ENCODE measurements at places on chromosomes 2 and 18.

- DNase-seq, result no peak
Measured at GRCh38 chr18:59276047-59276446, 2.8 kb upstream of the RAX start.

GRCh38 chr18:77784759-77785379 is 535.2 kb downstream of the GALR1 start:
- no peak for DNase-seq

- DNase-seq, result no peak
Measured at GRCh38 chr2:179403624-179404023, 139.0 kb upstream of the SESTD1 start.

GRCh38 chr2:30048636-30049175 is 98.1 kb upstream of the YPEL5 start:
- no peak for DNase-seq

GRCh38 chr2:80968450-80968849 is 663.9 kb upstream of the LRRTM1 start:
- DNase-seq, result no peak

DNA sequence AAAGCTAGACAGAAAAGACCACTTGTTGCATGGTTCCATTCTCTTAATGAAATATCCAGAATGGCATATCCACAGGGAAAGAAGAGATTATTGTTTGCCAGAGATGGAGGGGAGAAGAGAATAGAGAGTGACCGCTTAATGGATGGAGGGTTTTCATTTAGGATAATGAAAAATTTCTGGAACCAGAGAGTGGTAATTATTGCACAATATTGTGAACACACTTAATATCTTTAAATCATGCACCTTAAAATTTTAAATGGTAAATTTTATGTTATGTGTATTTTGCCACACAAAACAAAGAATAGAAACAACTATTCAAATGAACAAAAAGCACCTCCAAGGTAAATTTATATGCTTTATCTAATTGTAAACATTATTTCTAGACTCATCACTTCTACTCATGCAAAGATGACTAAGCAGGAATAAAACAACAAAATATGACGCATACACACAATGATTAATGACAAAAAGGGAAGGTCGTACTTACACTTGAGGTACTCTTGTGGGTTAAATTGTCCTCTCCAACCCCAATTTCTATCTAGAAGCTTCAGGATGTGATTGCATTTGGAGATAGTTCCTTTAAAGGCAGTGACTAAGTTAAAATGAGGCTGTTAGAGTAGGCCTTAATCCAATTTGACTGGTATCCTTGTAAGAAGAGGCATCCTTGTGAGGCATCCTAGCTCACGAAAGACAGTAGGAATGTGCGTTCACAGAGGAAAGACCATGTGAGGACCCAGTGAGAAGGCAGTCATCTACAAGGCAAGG is 18.7 kb upstream of the DHRS9 start:
- no peak for DNase-seq

- DNase-seq, result no peak
Measured at GRCh38 chr2:179764710-179765109, 96.7 kb downstream of the ZNF385B start.

DNA sequence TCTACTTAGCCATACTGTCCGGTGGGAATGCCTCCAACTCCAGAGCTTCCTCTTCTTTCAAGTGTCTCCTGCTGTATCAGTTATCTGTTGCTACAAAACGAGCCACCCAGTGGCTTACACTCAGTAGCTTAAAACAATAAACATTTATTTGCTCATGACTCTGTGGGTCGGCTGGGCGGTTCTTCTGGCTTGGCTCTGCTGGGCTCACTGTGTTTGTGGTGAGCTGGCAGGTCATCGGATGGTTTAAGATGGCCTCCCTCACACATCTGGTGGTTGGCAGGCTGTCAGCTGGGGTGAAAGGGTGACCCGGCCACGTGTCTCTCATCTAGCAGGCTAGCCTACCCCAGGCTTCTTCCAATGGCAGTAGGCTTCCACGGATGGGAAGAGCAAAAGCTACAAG is 122.4 kb upstream of the SLC1A4 start:
- DNase-seq, result no peak

GRCh38 chr18:2869207-2869606 is 22.4 kb downstream of the EMILIN2 start:
- DNase-seq, result no peak

GRCh38 chr2:73291093-73291460 is 2.3 kb downstream of the EGR4 start:
- no peak for DNase-seq

DNA sequence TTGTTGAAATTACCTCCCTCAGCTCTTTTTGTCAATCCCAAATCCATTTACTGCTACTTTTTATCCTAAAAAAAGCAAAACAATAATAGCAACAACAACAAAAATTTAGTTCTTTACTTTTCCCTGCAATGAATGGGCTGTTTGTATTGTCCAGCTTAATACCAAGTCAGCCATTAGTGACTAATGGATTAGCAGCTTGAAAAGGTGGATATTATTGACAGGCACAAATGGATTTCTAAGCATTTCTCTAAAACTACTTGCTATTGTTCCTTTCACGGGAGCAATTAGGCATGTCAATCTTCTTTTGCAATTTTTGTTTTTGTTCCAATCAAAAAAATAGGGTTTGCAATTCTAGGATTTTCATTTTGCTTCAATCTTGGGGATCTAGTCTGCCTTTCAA is 32.1 kb upstream of the SPAG16 start:
- DNase-seq, result no peak

DNA sequence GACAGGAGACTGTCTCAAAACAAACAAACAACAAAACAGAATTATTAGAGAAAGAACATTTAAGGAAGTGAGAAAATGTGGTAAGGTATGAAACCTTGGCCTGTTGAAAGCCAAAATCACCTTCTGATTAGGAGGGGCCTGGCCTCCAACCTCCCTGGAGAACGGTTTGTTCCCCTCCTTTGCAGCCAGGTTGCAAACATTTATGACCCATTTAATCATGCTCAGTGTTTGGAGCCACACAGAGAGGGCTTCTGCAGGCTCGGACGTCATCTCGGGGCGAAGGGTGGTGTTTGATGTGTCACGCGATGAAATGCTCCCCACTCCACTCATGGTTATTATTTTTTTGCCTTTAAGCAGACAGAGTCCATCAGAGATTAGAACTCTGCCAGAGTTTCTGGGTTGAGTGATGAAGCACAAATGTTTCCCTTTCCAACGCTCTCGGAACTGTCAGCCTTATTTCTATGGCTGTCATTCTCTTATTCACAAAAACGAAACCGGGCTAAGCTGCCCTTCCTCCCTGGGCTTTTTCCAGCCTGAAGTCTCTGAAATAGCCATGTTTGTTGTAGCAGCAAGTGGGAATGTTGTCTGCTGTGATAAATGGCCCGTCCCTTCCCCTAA is 33.6 kb upstream of the ROCK2 start:
- DNase-seq, result no peak

GRCh38 chr2:239893236-239893515 is 132.0 kb downstream of the NDUFA10 start:
- DNase-seq, result no peak

- DNase-seq, result no peak
Measured at GRCh38 chr18:7958081-7958896, 391.2 kb downstream of the PTPRM start.
